Dermis microvascular lymphatic vessel endothelial cell (primary cell): ENCODE measurements at places on chromosomes 2 and 18.

DNA sequence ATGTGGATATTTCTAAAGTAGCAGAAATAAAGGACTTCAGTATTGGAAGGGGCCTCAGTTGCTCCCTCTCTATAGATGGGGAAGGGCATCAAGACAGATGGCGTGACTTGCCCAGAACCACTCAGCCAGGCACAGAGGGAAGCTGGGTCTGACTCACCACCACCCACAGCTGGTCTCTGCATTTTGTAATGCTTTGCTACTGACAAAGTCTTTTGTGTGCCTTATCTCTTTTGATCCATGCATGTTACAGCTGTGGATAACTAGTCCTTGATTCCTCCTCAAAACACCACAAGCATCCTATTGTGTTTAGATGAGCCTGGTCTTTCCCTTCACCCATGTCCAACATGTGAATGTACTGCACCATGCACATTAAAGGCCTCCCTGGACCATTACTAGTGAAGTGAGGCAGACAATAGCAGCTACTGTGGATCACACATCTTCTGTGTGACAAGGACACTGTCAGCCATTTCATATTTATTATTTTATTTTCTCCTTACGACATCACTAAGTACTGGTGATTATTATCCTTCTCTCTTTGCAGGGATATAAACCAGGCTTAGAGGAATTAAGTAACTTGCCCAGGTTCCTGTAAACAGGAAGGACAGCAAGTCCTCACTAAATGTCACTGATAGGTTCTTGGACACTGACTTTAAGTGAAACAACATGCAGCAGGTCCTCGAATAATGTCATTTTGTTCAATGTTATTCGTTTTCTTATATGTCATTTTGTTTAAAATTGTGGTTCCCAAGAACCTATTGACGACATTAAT is 29.6 kb upstream of the IL37 start:
- DNase-seq, result no peak

DNA sequence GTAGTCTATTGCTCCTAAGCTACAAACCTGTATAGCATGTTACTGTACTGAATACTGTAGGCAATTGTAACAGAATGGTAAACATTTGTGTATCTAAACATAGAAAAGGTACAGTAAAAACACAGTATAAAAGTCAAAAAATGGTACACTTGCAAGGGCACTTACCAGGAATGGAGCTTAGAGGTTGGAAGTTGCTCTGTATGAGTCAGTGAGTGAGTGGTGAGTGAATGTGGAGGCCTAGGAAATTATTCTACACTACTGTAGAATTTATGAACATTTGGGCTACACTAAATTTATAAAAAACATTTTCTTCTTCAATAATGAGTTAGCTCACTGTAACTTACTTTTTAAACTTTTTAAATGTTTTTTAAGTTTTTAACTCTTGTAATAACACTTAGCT is 19.0 kb downstream of the NABP1 start:
- no peak for DNase-seq

DNA sequence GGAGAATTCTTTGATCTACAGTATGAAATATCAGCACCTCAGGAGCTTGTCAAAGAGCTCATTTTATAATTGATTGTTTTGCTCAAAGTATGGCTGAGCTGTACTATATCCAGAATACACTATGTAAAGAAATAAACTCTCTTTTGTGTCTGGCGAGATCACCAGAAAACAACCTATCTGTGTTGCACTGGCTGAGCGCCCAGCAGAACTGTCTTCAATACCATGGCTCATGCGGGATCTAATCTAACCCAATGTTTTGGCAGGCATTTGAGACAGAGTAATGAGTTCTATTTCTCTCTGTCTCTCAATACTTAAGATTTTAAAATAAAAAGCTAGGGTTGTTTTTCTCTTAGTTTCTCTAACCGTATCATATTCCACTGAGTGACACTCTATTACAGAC is 192.4 kb downstream of the L3MBTL4 start:
- DNase-seq, result no peak

GRCh38 chr18:57931038-57931437 is 113.0 kb upstream of the NEDD4L start:
- DNase-seq, result no peak

DNA sequence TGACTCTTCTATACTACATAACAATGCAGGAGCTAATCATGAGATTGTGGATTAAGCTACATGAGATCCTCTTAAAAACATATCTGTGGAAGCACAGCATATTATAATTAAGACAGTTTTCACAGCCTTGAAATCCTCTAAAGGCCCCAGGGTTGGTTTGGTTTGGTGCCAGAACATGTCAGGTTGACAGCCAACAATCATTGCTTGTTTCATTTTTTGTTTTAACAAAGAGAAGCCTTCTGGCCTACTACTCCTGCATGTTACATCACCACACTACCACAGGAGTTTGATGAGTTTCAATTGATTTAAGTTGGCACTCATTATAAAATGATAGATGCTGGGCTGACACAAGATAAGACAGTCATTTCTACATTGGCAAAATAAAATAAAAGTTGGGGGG is 255.9 kb upstream of the ERBB4 start:
- no peak for DNase-seq

DNA sequence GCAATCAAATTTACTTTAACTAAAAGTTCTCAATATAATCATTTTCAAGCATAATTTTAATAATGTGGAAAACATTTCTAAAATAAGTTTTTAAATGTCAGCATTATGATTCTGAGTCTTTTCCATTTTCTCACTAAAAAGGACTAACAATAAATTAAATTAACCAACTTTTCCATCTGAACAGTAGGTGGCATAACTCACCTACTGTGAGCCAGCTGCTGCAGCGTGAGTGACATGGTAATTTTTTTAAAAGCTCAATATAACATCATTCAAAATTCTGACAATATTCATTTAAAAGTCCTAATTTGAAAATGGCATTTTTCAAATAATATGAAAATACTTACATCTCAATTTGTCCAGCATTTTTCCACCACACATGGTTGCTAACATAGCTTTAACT is 66.5 kb downstream of the DTNB start:
- peak; percentile 57 for DNase-seq

DNA sequence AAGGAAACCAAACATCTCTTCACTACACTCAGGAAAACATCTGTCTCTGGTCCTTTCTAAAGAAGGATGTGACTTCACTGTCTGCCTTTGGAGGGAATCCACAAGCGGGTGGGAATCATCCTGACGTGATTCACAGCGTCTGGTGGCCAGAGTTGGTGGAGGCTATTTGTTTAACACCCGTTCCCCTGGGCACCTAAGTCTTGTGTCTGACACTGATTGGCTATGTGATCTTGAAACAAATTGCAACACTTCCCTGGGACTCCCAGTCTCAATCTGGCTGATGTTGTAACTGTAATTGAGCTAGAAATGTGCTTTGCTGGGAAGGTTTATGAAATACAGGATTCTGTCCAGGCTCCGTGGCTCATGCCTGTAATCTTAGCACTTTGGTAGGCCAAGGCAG is 28.8 kb upstream of the SIX3 start:
- no peak for DNase-seq

GRCh38 chr2:222751238-222751637 is 79.8 kb downstream of the MOGAT1 start:
- no peak for DNase-seq

- DNase-seq, result peak; percentile 7
Observed at GRCh38 chr2:26805241-26805676, 19.4 kb downstream of the CENPA start.

DNA sequence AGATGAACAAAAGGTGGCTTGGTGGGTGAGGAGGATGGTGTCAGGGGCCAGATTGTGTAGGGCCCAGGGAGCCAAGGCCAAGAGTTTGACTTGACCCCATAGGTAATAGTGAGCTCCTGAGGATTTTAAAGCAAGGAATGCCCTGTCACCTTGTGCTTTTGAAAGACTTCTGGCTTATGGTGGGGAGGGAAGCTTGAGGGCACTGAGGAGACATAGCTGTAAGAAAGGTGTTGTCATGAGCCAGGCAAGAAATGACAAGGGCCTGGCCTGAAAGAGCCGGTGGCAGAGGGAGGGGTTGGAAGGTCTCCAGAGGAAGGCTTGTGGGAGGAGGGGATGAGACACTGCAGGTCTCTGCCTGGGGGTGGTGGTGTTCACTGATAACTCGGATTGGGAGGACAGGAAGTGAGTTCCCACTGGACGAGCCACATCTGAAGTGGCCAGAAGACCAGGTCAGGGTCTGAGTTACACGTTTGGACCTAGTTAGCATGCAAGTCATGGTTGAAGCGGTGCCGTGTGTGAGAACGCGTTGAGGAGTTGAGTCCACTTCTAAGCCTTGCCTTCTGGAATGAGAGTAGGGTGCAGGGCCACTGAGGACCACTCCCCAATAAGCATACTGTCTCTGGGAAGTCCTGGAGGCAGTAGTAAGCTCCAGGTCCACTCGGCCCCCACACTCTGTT is 64.3 kb downstream of the TET3 start:
- no peak for DNase-seq

- no peak for DNase-seq
Observed at GRCh38 chr2:21930226-21930625, 806.5 kb downstream of the TDRD15 start.

- DNase-seq, result no peak
Observed at GRCh38 chr2:156190517-156190916, 142.0 kb downstream of the NR4A2 start.

GRCh38 chr2:202705446-202706020 is 70.8 kb downstream of the FAM117B start:
- no peak for DNase-seq

DNA sequence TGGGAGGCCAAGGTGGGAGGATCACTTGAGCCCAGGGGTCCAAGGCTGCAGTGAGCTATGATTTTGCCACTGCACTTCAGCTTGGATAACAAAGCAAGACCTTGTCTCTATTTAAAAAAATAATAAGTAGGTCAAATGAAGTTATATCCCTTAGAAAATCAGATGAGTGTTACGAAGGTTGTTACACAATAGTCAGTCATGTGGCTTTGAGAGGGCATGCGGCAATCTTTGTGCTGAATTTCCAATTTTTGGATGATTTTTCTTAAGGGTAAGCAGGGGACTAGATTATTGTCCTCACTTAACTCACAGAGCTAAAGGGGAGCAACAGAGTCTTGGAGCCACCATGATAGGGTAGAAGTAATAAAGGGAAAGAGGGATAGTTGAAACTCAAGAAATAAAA is 71.8 kb downstream of the B3GNT2 start:
- DNase-seq, result no peak

DNA sequence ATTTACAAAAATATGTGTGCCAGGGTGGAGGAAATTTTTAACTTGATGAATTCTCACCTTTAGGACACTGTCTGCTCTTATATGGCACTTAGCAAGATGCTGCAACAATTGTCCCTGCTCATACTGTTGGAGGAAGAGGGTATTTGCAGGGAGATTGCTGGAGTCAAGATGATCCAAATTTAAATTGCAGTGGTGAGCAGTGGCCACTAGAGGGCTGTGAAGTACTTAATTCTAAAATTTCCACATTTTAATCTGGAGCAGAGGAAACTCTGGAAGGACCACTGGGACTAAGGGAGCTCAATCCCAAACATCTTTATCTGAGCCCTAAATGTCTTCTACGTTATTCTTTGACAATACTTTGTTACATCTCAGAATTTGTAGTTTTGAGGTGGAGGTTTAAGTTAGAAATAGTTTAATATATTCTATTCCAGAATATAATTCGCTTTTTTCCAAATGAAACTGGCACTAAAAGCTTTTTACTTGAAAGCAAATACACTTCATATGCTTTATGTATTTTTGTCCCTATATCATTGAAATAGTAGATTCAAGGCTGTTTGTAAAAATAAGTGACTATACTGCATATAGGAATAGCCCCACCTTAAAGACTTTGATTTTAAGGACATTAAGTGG is 33.0 kb upstream of the PTH2R start:
- peak; percentile 16 for DNase-seq

DNA sequence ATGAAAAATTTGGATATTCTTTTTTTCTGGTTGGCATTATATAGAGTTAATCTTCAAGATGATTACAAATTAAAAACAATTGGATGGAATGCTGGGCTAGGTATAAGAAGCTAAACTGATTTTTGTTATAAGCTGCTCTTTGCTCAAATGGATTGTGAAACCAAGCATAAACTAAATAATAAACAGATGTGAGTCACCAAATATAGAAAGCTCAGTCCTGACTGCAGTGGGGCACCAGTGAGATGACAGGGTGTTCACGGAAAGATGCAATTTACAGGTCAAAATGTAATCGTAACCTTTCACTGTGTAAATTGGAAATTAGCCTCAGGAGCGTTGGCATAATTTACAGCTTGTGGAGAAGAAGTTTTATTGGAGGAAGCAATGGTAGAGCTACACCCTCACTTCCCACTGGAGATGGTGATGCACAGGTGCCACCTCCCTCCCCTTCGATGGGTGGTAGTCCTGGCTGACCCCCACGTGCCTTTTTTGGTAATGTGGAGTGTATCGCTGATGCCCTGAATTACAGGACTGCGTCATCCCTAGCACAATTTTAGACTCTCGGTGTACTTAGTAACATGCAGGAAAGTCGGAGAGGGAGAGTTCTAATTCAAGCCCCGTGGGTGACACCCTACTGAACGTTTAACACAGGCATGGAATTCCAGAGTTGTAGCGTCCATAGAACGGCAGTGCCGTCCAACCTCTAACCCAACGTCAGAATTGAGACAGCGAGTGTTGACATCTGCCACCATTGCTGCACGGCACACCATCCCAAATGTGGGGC is 73.9 kb upstream of the NFATC1 start:
- DNase-seq, result no peak

DNA sequence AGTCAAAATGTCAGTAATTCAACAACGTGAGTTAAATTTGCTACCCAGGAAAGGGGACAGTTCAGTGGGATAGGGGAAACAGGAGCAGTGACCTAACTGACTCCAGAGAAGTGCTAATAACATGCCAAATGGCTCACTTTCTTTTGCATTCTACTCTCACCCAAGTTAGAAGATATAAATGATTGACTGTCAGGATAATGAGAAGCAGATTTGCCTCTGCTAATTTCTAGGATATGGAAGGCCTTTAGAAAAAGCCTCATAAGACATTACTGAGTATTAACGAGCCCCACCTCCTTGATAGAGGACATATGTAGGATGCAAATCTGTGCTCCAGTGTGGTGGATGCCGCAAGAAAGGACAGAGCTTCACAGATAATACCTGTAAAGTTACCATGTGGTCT is 318.6 kb upstream of the NT5C1B start:
- no peak for DNase-seq

GRCh38 chr2:127609031-127609751 is 36.8 kb upstream of the GPR17 start:
- DNase-seq, result no peak

- DNase-seq, result no peak
Observed at GRCh38 chr2:175107146-175107545, 60.9 kb downstream of the ATF2 start.

GRCh38 chr2:38163006-38163405 is 87.1 kb upstream of the CYP1B1 start:
- DNase-seq, result no peak

GRCh38 chr2:129092956-129093355 is 774.3 kb upstream of the HS6ST1 start:
- no peak for DNase-seq

- no peak for DNase-seq
Observed at GRCh38 chr18:31774477-31774785, 13.8 kb upstream of the SLC25A52 start.

- DNase-seq, result no peak
Observed at GRCh38 chr18:3903337-3903736, 453.4 kb downstream of the TGIF1 start.

- no peak for DNase-seq
Observed at GRCh38 chr18:46531482-46531881, 125.5 kb downstream of the LOXHD1 start.

GRCh38 chr2:127400897-127401756 is 13.4 kb upstream of the MAP3K2 start:
- no peak for DNase-seq
